CD4-positive, alpha-beta T cell treated with Interleukin-15 for 1 hour (primary cell): ENCODE measurements at places on chromosomes 6 and 20.

DNA sequence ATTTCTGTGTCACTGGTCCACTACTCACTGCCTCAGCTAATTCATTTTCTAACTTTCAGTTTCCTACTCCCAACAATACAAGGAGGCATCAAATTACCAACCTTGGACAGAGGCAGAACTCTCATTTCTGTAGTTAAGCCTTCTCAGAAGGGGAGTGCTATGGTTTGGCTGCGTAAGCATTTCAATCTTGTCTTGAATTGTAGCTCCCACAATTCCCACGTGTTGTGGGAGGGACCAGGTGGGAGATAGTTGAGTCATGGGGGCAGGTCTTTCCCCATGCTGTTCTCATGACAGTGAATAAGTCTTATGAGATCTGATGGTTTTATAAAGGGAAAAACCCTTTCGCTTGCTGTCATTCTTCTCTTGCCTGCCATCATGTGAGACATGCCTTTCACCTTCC is 22.9 kb downstream of the HLA-DRA start:
- DNase-seq: no peak

GRCh38 chr20:46808565-46808964 is 86.1 kb upstream of the EYA2 start:
- no peak for DNase-seq

GRCh38 chr6:38057994-38058393 is 238.5 kb downstream of the ZFAND3 start:
- no peak for DNase-seq

DNA sequence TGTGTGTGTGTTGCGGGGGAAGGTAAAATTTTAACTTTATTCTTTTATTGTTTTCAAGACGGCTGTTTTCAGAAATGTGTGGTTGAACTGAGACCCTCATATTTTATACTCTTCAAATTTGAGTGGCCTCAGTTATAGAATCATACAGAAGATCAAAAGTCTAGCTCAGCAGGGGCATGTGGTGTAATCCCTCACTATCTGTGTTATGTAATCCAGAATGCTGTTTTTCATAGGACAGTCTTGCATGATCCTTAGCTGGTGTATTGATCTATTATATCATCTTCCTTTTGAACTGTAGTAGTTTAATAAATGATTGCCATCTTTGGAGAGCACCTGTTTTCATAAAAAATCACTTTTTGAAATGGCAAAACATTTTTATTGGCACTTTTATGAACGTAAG is 1.4 kb downstream of the PLCB4 start:
- DNase-seq: no peak

DNA sequence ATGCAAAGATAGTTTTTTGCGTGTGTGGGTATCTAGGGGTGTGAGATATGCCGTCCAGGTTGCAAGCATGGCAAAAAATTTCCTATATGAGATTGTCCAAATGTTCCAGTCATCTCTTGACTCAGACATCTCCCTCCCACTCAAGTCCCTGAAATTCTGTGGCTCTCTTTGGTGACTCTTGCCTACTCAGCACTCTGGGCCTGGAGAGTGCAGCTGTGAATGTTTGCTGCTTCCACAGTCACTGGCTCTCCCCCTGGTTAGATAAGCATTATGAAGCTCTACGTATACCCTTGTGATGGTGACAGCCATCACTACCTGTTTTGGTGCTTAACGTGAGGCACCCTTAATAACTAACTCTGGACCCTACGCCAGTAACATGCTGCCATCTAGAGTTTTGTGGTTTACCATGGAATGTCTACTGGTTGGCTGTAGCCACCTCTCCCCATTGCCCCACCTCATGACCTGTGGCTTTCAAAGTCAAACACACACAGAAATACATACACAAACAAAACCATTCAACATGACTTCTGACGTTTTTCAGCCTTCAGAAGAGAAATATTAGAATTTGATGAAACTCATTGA is 621.9 kb upstream of the CITED2 start:
- no peak for DNase-seq
